RPMI7951 (cell line): ENCODE measurements at places on chromosomes 2 and 18. TPM values are rescaled to one million over a fixed set of nuclear protein-coding genes. Genes with fewer than 3 reads are reported as not detected.

DNA sequence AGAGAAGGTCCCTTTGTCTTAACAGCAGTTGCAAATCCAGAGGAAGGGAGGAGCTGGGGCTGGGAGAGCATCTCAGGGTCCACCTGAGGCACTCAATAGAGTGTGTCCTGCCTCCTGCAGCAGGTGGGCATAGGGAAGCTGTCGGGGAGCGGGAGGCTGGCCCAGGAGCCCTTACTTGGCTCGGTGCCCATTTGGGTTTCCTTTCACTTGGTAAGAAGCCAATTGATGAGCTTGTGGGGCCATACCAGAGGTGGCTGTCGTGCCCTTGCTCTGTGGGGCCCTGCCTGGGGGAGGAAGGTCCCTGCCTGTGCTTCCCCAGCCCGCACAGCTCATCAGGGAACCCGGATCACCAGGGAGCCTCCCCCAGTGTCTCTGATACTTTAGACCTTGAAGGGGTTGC is 229.7 kb downstream of the DYSF start:
- no peak for DNase-seq

CCDC150 gene
- 11.7 and 13.6 TPM in 2 replicates for total RNA-seq

SLC9A4 gene
- not detected in 2 replicates for total RNA-seq

NPAS2 gene
- total RNA-seq: 64.1 and 93.5 TPM in 2 replicates

DNA sequence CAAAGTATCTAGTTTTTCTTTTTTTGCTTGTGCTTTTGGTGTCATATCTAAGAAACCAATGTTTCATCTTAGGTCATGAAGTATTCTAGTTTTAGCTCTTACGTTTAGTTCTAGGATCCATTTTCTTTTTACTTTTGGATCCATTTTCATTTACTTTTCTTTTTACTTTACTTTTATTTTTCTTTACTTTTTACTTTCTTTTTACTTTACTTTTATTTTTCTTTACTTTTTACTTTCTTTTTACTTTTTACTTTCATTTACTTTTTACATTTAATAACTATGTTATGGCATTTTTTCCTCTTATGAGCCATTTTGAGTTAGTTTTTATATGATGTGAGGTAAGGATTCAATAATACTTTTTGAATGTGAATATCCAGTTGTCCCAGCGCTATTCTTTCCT is 213.4 kb downstream of the ZFP36L2 start:
- no peak for DNase-seq
